Fibroblast of lung (primary cell): ENCODE measurements at places on chromosomes 12 and 14.
A peak's percentile ranks its signal among the peaks of the same experiment; 100 is the strongest.

GRCh38 chr12:121786440-121786825 lies 7.1 kb downstream of the RHOF start:
- DNase-seq: peak; percentile 89

GRCh38 chr14:69473260-69473659 lies 11.3 kb upstream of the PLEKHD1 start:
- DNase-seq: no peak

- no peak for DNase-seq
These were observed 1127.0 kb downstream of the GALC start for GRCh38 chr14:86865934-86866333.

DNA sequence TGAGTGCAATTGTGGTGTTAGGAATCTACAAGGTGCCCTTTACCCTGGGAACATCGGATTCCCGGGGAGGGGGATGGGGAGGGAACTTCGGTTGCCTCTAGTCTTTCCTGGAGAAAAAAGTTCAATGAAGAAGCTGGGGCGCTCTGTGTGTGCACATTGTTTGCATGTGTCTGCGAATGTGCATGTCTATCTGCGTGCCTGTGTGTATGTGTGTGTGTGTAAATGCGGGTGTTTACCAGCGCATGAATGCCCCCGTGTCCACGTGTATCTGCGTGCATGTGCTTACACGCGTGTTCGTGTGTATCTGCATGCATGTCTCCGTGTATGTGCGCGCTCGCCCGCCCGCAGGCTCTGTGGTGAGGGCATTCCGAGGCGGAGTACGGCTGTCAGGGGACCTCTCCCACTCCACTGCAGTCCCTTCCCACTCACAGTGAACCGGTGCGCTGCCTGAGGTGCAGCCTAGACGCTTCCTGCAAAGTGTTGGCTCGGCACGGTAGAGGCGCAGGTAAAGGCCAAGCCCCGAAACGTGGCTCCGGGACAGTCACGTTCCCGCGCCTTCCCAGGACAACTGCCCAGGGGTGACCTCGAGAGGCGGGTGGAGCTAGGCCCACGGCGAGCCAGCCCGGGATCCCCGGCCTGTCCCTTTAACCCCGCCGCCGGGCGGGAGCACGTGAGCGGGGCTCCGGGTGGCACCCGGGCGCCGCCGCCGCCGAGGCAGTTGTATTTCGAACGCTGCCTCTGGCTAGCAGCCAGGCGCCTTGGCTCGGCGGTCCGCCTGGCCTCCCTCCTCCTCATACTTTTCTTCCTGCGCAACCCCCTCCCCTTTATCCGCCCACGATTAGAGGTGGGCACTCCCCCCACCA lies 539 bp upstream of the HMGA2 start:
- peak; percentile 63 for DNase-seq

DNA sequence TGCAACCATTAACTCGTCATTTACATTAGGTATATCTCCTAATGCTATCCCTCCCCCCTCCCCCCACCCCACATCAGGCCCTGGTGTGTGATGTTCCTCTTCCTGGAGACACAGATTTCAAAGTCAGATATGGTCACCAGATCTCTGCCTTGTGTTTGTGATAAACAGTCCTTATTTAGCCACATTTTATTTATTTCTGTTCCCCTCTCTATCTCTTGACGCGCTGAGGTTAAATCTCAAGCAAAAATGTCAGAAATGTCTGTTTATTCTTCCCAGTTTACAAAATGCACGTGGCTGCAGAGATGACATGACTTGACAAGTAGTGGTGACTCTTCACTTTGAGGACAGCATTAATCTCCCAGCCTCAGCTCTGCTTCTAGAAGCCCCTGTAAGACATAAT lies 11.5 kb upstream of the RASSF3 start:
- no peak for DNase-seq

DNA sequence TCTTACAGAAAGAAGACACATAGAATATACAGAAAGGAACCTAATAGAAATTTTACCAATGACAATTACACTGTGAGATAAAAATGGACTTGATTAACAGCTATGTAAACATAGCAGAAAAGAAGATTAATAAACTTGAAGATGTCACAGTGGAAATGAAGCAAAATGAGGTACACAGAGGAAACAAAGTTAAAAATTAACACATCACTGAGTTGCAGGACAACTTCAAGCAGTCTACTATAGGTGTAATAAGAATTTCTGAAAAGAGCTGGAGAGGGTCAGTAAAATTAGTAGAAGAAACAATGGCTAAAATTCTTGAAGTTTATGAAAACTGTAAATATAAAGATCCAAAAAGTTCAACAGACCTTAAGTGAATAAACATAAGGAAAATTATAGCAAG lies 738.7 kb downstream of the C12orf50 start:
- no peak for DNase-seq

GRCh38 chr14:103703433-103704385 lies 11.5 kb downstream of the XRCC3 start:
- no peak for DNase-seq

DNA sequence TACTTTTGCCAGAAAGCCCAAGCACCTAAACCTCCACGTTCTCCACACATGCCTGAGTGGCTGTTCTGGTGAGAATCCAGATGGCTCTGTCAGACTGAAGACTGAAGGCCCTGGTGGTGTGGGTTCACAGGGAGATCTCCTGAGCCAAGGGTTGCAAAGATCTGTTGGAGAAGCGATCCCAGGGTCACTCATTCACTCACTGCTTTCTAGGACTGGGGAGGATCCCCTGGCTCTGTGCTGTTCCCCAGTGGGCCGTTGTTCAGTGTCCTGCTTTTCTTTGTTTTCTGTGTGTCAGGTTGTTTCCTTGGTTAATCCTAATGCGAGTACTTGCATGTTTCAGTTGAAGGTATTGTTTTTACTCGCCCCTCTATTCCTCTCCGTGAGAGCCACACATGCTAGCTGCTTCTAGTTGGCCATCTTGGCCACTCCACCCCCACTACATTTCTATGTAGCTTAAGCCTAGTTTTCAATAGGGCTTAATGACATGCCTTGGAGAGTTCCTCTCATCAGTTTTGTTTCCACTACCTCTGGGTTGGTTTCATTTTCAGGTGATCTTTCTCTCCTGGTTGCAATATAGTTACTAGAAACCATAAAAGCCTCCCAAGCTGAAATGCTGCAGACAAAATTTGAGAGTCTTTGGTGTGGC lies 144.5 kb upstream of the SLC38A2 start:
- no peak for DNase-seq

DNA sequence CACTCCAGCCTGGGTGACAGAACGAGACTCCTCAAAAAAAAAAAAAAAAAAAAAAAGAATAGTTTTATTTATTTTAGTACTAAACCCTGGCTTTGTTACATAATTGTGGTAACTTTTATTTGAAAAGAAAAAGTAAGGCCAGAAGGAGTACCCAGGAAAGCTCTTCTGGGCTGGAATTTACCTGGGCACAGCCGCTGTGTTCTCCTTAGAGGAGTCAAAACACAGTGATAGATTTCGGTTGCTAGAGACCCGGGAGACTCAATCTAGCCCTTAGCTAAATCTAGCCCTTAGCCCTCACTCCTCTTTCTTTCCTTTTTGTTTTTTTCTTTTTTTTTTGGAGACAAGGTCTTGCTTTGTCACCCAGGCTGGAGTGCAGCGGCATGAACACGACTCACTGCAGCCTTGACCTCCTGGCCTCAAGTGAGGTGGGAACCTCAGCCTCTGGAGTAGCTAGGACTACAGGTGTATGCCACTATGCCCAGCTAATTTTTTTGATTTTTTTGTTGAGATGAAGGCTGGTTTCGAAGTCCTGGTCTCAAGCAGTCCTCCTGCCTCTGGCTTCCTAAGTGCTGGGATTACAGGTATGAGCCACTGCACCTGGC lies 49.7 kb downstream of the SYNE2 start:
- DNase-seq: no peak

GRCh38 chr14:93431036-93431670 lies 414 bp downstream of the UNC79 start:
- peak; percentile 0 for DNase-seq

- peak; percentile 70 for DNase-seq
These were observed 44.7 kb upstream of the ATP23 start for GRCh38 chr12:57896434-57897201.

GRCh38 chr14:73728717-73729330 lies 14.6 kb upstream of the PNMA1 start:
- peak; percentile 78 for DNase-seq

GRCh38 chr12:94175763-94176668 lies 27.6 kb downstream of the PLXNC1 start:
- DNase-seq: peak; percentile 48

DNA sequence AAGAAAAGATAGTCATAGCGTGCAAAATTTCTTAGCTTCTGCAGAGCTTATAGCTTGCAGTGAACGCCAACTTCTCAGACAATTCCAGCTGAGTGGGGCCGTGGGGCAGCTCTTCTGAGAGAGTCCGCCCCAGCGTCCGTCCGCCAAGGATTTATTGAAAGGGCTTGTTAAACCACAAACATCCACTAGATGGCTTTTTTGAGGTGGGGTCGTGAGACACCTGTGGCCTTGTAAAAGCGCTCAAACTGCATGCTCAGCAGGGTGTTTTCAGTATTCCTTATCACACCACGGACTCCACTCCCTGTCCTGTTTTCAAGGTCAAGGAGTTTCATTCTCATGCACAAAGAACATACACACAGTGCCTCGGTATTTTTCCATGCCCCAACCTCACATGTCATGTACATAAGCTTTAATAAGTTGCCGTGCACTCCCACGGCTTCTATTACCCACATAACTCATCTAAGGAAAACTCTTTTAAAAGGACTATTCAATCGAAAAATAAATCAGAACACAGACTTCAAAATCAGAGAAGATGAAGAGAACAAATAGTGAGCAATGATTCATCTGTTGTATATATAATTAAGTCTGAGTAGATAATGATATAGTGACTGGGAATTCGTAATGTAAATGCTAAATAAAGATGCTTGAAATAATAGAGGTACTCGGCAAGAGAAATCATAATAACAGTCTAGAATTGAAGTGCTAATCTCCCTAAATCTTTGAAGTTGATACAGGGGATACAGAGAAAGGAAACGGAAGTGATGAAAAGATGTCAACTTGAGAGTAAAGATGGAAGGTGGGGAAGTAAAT lies 46.7 kb downstream of the WBP11 start:
- DNase-seq: no peak

GRCh38 chr12:62803756-62804155 lies 131.2 kb downstream of the PPM1H start:
- DNase-seq: no peak

- no peak for DNase-seq
These were observed 152.1 kb downstream of the MGAT4C start for GRCh38 chr12:86104087-86104486.

DNA sequence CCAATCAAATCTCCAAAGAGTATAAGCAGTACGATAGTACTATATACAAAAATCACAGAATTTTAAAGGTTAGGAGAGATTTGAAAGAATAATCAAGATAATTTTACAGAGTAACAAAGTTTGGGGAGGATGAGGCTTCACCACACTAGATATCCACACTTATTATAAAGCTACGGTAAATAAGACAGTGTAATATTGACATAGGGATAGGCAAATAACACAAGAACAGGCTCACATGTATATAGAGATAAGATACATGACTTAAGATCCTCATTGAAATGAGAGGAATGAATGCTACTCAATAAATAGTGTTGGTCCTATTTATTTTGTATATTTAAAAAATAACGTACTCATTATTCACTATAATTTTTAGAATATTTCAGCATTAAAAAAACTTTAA lies 26.2 kb downstream of the NUMB start:
- DNase-seq: no peak

DNA sequence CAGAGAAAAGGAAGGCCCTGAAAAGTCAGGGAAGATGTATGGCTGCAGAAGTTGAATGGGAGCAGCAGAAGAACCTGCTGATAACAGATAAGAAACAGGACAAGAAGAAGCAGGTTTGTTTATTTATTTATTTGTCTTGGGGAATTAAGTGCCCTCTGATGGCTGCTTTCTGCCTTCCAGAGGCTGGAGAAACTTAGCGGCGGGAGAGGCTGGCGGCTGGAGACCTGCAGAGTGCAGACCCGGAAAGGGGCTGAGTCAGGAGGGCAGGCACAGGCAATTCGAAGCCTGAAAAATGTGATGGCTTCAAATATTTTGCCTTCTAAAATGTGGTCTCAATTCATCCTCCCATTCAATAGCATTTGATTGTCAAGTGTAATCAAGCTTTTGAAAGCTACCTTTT lies 168.2 kb upstream of the GZMB start:
- no peak for DNase-seq

DNA sequence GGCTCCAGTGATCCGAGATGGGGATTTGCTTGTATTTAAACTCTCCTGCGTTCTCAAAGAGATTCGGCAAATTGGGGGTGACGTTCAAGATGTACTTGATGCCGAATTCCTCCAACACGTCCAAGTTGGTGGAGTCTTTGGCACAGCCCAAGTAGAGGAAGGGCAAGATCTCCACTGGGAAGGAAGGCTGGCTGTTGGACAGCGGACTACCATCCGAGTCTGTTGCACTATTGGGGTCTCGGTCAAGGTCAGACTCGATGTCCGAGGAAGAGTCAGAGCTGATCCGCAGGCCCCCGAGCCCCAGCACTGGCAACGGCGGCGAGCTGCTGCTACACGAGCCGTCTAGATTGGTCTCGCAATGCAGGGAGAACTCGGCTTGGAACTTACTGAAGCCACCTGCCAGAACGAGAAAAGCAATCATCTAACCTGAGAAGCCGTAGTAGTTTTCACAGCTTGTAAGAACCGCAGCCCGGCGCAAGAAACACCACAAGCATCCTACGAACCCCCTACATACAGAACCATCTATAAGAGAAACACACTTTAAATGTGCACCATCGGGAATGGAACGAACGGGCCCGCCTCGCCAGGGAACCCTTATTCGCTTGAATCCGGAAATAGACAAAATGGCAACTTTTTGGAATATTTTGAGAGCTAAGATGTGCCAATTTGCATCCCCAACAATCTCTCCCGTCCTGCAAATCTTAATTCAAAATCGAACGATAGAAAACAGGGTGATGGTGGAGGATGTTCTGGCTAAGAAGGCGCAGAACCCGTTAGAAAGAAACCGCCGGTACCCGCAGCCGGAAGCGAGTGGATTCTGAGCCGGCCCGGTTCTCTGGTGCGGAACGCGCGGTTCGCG lies 1.4 kb downstream of the DUSP6 start:
- peak; percentile 45 for DNase-seq

GRCh38 chr14:51430633-51431032 lies 190.6 kb downstream of the TMX1 start:
- no peak for DNase-seq

GRCh38 chr14:72610831-72611200 lies 283.1 kb downstream of the DPF3 start:
- peak; percentile 63 for DNase-seq

DNA sequence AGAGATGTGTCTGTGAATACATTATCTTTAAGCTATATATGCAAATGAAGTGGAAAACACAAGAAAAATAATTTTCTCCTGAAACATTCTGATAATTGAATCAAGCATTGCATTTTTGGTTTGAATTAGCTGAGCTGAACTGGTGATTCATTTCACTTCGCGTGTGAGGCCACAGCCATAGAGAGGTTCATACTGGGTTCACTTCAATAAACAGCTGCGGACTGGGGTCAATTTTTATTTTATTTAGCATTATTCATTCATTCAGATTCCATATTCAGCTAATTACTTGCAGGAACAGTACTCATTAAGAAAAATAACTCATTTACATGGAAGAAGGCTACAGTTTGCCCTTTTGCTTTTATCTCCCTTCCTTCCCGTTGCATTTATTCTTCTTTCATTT lies 195.2 kb upstream of the LRIG3 start:
- DNase-seq: peak; percentile 28

- no peak for DNase-seq
These were observed 10.1 kb downstream of the MVK start for GRCh38 chr12:109583733-109584132.

- DNase-seq: no peak
These were observed 51.0 kb downstream of the TMEM121 start for GRCh38 chr14:105577314-105577861.
